ENCODE measurements at places on chromosomes 6 and 20.
A peak's percentile ranks its signal among the peaks of the same experiment; 100 is the strongest.

- DNase-seq, result no peak
Observed at GRCh38 chr6:137307163-137307854, 88.1 kb upstream of the IFNGR1 start.

DNA sequence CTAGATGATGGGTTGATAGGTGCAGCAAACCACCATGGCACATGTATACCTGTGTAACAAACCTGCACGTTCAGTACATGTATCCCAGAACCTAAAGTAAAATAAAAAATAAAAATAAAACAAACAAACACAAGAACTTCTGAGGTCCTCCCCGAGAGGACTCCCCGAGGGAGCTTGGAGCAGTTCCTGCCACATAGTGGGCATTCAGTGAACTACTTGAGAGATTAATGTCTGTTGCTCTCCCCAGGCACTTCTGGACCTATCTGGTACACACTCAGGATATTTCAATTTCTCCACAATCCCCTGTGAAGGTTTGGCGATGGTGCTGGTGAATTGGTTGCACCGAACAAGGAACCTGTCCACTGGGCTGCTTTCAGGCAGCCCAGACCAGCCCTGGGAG lies 311.2 kb downstream of the ESR1 start:
- DNase-seq, result no peak

- DNase-seq, result no peak
Observed at GRCh38 chr20:57409672-57410397, 18.6 kb downstream of the RBM38 start.

GRCh38 chr6:74249658-74250057 lies 553.7 kb downstream of the CD109 start:
- DNase-seq, result no peak

DNA sequence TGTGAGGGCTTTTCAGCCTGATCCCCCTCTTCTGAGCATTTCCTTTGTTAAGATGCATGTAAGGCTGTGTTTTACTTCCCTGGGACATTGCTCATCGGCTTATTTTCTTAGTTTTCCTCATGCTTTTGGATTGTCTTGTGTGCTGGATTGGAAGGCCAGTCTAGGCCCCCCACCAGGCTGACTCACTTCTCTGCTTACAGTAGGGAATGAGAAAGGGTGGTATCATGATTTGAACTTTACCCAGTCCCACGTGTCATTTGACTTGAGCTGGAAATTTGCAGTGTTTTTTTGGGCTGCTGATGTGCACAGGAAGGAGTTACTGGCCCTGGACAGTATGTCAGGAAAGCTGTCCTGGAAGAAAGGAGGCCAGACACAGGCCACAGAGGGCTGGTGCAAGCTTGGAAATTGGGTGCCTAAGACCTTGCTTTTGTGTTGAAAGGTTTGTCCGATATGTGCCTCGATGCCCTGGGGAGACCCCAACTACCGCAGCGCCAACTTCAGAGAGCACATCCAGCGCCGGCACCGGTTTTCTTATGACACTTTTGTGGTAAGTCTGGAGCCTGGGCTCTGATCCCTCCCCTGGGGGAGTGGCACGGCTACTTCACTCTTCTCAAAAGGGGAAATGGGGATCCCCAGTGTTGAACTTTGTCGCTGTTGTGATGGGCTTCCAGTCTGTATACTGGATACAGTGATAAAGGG lies 12.8 kb downstream of the RNF114 start:
- peak; percentile 76 for DNase-seq

DNA sequence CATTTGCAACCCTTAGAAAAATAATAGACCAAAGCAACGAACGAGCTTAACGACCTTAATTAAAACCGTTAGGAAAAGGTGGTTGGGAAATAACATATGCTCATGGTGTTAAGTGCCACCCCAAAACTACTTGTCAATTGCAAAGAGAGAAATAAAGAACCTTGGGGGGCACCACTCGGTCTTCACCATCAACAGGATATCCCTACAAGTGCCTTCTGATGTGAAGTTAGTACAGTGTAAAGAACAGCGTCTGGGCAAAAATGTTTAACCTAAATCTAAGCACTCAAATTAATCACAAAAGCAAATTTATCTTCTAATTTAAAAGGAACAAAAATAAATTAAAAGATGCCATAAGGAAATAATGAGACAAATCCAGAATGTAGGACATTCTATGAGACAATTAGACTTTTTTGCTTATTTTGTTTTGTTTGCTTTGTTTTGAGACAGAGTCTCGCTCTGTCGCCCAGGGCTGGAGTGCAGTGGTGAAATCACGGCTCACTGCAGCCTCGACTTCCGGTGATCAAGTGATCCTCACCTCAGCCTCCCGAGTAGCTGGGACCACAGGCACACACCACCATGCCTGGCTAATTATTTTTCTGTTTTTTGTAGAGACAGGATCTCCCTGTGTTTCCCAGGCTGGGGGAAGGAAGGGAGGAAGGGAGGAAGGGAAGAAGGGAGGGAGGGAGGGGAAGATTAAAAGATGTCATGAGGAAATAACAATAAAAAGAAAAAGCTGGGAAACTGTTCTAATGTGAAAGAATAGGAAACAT lies 41.3 kb upstream of the BTN3A2 start:
- DNase-seq, result no peak

DNA sequence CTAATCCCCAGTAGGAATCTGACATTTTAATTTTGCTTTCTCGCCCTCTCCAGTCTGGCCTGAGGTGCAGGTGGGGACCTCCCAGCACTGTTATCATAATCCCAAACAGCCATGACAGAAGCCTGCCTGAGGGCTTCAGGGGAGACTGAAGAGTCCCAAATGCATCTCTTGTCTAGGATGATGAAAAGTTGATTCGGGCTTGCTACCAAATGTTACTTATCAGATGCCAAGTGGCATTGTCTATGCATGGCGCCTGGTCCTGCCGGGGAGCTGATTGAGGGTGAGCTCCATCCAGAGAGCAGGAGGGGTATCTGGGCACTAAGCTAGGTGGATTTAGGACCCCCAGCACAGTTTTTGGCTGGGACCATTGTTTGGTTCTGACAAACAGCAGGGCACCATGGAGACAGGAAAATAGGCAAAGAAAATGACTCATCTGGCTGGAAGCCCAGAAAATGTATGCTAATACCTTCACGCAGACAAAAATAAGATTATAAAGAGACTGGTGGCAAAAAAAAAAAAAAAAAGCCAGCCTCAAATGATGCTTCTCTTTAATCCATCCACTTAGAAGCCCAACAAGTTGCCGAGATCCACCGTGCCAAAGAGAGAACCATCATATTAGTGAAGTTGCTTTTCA lies 513.7 kb upstream of the SULF2 start:
- DNase-seq, result peak; percentile 26

DNA sequence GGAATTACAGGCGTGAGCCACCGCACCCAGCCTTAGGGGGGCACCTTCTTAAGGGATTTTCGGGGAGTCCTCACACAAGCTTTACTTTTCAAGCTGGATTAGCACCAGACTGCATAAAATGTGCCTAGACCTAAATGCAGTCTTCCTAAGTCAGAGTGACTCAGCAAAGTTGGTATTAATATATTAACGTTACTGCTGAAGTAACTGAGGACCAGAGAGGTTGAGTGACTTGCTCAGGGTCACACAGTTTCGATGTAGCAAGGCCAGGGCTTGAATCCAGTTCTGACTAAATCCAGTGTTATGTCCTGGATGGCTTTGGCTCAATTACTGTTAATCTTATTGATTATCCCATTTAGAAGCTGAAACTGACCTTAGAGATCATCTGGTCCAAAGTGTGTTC lies 13.4 kb downstream of the EDEM2 start:
- no peak for DNase-seq

GRCh38 chr6:5501837-5502236 lies 240.5 kb downstream of the FARS2 start:
- DNase-seq, result no peak
